ENCODE measurements at places on chromosomes 1 and 21. TPM values are rescaled to one million over a fixed set of nuclear protein-coding genes. Genes with fewer than 3 reads are reported as not detected.

- no peak for DNase-seq
Measured at GRCh38 chr1:184270556-184270955, 116.3 kb upstream of the C1orf21 start.

- no peak for DNase-seq
Measured at GRCh38 chr1:59244891-59245290, 52.0 kb upstream of the FGGY start.

The DENND2D gene
- 44.3 TPM for polyA plus RNA-seq

The GRHL3 gene
- not detected for polyA plus RNA-seq

The TSPAN1 gene
- polyA plus RNA-seq: 22.7 TPM
